ENCODE measurements at places on chromosomes 16 and 17.

GRCh38 chr17:21024024-21024423, 18.8 kb downstream of the USP22 start:
- DNase-seq: no peak

DNA sequence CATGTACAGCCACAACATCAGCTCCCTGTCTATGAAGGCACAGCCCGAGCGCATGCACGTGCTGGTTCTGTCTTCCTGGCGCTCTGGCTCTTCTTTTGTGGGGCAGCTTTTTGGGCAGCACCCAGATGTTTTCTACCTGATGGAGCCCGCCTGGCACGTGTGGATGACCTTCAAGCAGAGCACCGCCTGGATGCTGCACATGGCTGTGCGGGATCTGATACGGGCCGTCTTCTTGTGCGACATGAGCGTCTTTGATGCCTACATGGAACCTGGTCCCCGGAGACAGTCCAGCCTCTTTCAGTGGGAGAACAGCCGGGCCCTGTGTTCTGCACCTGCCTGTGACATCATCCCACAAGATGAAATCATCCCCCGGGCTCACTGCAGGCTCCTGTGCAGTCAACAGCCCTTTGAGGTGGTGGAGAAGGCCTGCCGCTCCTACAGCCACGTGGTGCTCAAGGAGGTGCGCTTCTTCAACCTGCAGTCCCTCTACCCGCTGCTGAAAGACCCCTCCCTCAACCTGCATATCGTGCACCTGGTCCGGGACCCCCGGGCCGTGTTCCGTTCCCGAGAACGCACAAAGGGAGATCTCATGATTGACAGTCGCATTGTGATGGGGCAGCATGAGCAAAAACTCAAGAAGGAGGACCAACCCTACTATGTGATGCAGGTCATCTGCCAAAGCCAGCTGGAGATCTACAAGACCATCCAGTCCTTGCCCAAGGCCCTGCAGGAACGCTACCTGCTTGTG, 10.7 kb downstream of the CHST4 start:
- DNase-seq: no peak

GRCh38 chr16:11719171-11719570, 23.5 kb downstream of the TXNDC11 start:
- DNase-seq: no peak

DNA sequence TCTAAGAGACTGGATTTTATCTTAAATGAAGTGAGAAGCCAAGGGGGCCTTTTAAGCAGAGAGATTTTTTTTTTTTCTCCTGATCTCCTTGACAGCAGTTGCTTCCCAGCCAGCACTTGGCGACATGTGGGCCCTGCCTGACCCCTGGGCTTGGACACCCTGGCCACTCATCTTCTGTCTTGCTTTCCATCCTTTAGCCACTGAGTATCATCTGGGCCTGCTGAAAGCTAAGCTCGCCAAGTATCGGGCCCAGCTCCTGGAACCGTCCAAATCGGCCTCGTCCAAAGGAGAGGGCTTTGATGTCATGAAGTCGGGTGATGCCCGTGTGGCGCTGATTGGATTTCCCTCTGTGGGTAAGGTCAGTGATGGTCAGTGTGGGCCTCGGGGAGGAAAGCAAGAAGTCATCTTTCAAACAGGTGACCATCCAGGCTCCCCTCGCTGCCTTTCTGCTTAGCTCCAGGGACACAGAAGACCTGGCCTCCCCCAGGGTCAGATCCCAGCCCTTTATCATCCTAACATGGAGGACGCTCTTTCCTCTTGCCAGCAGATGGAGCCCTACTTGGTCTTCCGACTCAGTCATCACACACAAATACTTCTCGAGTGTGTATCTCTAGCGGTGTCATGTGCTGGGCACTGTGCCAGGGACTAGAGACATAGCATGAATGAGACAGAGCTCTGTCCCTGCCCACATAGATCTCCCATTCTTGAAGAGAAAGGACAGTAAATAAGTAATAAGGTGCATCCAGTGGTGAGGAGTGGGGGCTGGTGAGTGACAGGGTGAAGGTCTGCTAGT, 6.1 kb downstream of the DRG2 start:
- DNase-seq: no peak

GRCh38 chr17:79843816-79844800, 4.9 kb upstream of the CBX4 start:
- no peak for DNase-seq

DNA sequence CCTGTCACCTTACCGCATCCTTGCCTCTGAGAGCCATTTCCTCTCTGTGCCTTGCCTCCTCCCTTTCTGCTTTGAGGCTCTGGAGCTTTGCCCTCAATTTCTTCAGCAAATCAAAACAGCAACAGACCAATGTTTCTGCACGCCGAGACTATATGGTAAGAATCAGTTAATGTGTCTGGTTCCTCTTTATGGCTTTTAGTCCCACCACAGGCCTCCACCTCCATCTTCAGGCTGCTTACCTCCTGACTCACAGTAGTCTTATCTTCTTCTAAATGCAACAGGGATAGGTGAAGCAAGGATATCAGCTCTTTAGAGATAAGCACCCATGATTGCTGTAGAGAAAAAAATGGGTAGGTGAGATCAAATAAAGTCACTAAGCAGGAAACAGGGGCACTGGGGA, 9.2 kb upstream of the ALDOC start:
- DNase-seq: no peak

DNA sequence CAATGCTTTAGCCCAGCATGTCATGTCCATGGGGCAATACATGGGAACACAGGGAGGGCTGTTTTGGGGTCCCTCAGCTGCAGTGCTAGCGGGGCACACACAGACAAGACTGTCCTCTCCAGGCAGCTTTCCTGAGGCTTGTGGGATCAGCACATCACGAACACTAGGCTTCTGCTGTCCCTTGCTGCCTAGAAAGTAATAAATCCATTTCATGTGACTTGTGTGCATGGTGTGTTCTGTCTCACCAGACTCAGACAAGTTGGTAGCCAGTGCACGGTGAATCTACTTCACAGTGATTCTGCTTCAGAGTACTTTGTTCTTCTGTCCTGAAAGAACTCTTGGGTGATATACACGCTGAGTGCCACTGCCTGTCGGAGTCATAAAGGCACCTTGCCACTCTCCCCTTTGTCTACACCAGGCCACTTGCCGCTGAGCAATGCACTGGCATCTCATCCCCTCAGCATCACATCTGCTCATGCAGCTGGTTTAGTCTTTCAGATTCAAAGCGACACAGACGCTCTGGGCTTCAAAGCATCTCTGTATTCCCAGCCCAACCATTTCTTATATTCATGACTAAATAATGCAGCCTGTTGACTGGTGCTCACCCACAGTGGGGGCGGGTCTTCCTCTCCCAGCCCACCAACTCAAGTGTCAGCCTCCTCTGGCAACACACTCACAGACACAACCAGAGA, 95.2 kb upstream of the COX10 start:
- DNase-seq: no peak

GRCh38 chr16:82241469-82242052, 71.5 kb upstream of the MPHOSPH6 start:
- no peak for DNase-seq

DNA sequence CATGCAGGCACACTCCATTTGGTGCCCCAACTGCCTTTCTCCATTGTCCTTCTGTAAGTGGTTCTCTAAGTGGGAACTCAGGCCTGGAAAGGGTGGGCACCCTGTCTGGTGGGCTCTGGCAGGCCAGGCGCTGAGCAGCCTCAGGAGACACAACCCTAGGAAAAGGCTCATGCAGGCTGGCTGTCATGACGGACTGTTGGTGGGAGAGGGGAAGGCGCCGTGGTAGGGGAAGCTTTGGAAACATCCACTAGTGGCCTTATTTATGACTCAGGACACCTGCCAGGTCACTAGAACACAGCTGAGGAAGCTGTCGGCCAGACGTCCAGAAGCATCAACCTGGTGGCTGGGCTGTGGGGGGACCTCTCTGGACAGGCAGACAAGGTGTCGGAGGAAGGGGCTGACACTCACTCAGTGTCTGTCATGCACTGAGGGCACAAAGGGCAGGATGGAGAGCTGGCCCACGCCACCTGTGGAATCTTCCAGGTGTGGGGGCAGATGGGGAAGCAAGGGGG, 216.0 kb downstream of the SEC14L1 start:
- no peak for DNase-seq

- no peak for DNase-seq
These were observed 89.1 kb downstream of the ELAC2 start for GRCh38 chr17:12928736-12929135.

GRCh38 chr16:80594756-80595155, 54.0 kb downstream of the DYNLRB2 start:
- DNase-seq: no peak

GRCh38 chr16:2385190-2385836, 43.9 kb upstream of the CCNF start:
- DNase-seq: no peak
